Skin of body (tissue), 3 donors: ENCODE measurements at places on chromosomes 4 and X. TPM values are rescaled to one million over a fixed set of nuclear protein-coding genes. Genes with fewer than 3 reads are reported as not detected.

GRCh38 chr4:6332042-6332668 is 62.5 kb downstream of the WFS1 start:
- no peak for DNase-seq

The PDLIM3 gene
- total RNA-seq = 52.5 TPM

GRCh38 chr4:98565681-98566301 is 92.6 kb downstream of the TSPAN5 start:
- peak; percentile 66 for DNase-seq

GRCh38 chr4:40710484-40711254 is 39.1 kb upstream of the NSUN7 start:
- DNase-seq = no peak

The RHOH gene
- 1.7 TPM for total RNA-seq

The TCEAL9 gene
- 81.3 TPM for total RNA-seq

The MAGEA3 gene
- total RNA-seq = not detected

GRCh38 chrX:132031867-132032266 is 8.8 kb downstream of the STK26 start:
- DNase-seq = no peak

The NOX1 gene
- not detected for total RNA-seq

- DNase-seq = no peak
Observed at GRCh38 chr4:53512608-53513007, 78.7 kb downstream of the LNX1 start.

The MAGEB16 gene
- not detected for total RNA-seq

DNA sequence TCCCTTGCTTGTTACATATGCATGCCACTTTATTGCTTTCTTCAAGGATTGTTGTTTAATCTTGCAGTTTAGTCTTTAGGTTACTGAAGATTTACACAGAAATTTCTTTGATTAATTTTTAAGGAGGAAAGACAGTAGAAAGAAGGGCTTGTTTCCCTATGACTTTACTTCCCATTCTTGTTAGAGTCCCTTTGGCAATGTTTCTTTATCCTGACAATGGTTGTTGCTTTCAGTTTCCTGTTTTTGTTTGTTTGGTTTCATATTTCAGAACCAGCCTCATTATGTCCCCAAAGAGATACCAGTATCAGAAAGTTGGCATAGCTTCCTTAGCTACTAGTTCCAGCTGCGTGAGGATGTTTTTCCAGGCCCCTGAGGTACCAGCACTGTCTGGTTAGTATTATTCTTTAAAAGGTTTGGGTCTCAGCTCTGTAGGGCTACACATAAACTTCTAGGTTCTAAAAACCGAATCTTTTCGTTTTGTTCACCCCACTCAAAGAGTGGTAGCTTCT is 61.3 kb upstream of the UNC5C start:
- DNase-seq = no peak

GRCh38 chr4:147479376-147479775 is 1.5 kb upstream of the EDNRA start:
- no peak for DNase-seq

The HDX gene
- total RNA-seq = 6.4 TPM

- DNase-seq = no peak
Observed at GRCh38 chr4:163562496-163562895, 68.0 kb downstream of the TMA16 start.

DNA sequence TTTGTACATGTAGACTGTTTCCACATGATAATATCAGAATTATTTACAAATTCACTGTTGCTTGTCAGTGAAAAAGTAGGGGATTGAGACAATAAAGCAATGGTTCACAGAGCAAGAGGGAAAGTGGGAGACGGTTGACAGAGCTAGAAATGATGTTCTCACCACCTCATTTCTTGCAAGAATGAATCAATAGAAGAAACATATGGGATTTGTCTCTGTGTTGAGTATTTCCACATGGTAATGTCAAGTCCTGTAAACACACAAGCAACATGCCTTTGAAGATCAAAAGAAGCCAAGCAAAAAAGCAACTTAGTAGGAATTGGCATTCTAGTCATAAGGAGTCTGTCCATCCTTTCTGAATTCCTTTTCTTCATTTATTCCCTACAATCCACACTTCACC is 1806.6 kb upstream of the AGA start:
- no peak for DNase-seq

DNA sequence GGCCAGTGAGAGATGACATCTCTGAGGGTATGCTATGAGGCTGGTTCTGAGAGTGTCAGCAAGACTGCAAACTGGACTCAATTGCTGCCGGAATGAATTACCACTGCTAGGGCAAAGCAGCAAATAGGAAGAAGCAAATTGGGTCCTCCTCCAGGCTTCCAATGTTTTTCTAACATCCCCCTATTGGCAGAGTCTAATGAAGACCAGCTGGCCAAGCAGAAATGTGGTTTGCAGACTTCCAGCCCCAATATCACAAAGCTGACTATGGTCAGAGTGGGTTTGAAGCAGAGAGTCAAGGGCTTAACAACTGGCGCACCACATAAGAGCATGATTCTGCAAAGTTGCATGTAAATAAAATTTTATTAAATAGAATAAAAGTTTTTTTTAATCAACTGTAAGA is 225.4 kb upstream of the GLRA2 start:
- no peak for DNase-seq

The MTNR1A gene
- 0.20 TPM for total RNA-seq

DNA sequence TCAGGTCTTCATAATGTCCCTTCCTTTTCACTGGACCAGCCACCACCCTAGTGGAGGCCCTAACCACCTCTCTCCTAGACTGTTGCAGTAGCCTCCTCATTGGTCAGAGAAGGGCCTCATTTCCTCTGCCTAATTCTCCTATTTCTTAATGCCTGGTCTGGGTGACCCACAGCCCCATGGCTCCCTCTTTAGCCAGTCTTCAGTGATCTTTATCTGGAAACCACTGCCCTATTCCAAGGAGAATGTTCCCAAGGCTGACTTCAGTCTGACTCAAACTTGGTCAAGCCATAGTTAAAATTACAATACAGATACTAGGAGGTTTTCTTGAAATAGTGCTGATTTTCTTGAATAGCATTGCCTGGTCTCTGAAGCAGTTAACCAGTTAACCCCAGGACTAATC is 53.6 kb upstream of the PRPS1 start:
- no peak for DNase-seq

The SRPX2 gene
- 11.2 TPM for total RNA-seq

GRCh38 chrX:101999644-102000539 is 68.1 kb upstream of the ZMAT1 start:
- DNase-seq = no peak

- DNase-seq = peak; percentile 48
Observed at GRCh38 chr4:53906606-53907190, 157.7 kb downstream of the CHIC2 start.

The CENPU gene
- total RNA-seq = 16.8 TPM

GRCh38 chrX:14932136-14932535 is 58.9 kb downstream of the MOSPD2 start:
- no peak for DNase-seq

DNA sequence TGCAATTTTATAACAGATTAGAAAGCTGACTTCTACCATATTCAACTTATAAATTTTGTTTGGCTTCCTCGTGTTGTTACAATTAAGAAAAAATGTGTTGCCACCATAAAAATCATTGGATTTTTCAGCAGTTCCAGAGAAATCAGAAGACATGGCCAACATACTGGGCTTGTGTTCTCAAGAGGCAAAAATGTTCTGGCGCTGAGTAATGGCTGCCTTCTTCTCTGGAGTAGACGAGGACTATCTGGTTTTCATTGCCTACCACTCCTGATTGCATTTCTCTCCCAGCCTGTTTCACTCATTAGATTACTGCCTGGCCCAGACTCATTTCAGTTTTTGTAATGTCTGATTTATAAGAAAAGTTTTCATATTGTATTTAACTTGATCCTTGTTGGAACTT is 122.3 kb downstream of the ARHGAP10 start:
- DNase-seq = no peak

DNA sequence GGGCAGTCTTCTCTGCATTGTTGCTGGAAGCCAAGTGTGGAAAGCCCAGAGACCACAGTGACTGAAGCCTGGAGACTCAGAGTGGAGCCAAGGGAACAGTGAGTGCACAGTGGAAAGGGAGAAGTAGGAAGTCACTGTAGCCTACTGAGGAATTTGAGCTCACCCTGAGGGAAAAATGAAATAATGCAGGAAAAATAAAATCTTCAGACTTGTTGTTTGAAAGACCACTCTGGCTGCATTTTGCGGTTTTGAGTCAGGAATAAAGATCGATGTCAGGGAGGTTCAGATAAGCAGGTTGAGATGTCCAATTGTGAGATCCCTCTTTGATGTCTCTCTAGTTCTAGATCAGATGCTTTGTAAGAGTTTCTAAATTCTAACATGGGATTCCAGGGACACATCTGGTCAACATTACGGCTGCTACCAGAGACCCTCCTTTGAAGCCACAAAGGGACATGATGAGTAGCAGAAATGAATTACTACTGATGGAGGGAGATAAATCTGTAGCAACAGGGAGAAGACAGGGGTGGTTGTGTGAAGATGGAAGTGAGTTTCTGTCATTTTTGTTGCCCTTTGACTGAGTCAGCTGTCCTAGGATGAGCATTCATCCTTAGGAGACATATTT is 8.4 kb downstream of the ADH4 start:
- no peak for DNase-seq

The CABS1 gene
- not detected for total RNA-seq

- no peak for DNase-seq
Observed at GRCh38 chr4:26135331-26135730, 185.5 kb upstream of the RBPJ start.

DNA sequence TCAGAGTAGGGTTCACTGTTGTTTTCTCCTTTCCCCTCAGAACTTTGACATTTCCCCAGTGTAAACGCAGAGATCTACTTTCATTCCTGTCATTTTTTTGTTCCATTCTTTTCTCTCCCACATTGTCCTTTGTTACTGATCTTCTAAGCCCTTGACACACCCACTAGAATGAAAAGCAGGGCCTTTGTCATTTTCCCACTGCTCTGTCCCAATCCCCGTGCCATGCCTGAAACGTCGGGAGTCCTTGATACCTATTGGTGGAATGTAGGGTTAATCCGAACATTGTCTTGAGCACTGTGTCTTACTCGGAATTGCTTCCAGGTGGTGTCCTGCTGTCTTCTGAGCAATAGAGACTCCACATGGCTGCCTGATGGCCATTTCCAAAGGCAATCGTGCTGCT is 887.1 kb upstream of the FRG1 start:
- no peak for DNase-seq

GRCh38 chr4:184895012-184895695 is 69.4 kb upstream of the ACSL1 start:
- no peak for DNase-seq

The CYP4V2 gene
- total RNA-seq = 11.6 TPM

- no peak for DNase-seq
Observed at GRCh38 chr4:186699881-186700397, 23.7 kb downstream of the FAT1 start.

DNA sequence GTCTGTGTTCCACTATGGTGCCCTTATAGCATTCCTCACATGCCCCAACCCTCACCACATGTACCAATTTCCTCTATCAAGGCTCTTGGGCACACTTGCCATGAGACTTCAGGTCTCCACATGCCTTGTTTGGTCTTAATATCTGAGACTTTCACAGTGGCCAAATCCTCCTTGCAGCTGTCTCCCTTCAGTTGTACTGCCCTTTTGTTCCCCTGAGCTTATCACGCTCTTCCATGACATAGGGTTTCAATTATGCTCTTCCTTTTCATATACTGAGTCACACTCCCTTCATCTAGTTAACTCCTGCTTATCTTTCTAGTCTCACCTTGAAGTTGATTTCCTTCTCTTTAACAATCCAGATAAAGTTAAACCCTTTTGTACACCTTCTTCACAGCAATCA is 212.9 kb downstream of the PDHA2 start:
- no peak for DNase-seq

The C4orf36 gene
- total RNA-seq = 1.9 TPM

The KLF3 gene
- 48.2 TPM for total RNA-seq

DNA sequence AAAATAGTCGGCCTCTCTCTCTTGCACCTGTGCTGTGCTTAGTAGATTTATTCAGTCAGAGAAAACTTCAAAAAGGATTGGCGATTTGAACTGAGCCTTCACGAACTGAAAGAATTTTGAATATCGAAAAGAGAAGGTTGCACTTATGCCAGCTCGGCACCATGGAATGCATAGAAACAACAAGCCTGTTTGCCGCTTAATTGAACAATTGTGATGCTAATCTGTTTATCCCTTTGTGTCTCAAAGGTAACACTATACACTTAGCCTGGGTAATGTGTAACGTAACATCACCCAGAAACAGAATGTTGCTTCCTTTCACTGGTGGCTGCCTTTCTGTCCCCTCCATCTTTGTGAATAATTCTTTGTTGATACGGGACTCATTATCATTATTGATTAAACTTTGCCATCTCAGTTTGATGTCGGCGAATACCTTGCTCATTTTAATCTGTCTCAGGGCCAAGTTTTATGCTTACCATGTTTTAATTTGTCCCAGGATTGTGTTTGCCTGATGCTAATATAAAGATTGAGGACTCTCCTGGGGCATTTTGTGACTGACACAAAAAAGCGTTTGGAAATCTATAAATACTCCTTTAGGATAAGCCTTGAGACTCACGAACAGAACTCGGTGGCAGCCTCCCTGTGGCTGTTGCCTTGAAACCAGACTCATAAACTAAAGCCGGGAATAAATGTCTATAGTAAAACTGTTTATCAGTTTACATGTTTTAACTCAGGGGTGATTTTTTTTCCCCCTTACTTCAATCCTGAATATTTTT is 400.5 kb downstream of the RAPGEF2 start:
- no peak for DNase-seq

The ERVMER34-1 gene
- 0.69 TPM for total RNA-seq

The TEX13C gene
- total RNA-seq = not detected

The RCHY1 gene
- 39.3 TPM for total RNA-seq

GRCh38 chr4:17189401-17189720 is 290.9 kb upstream of the LDB2 start:
- DNase-seq = peak; percentile 88

DNA sequence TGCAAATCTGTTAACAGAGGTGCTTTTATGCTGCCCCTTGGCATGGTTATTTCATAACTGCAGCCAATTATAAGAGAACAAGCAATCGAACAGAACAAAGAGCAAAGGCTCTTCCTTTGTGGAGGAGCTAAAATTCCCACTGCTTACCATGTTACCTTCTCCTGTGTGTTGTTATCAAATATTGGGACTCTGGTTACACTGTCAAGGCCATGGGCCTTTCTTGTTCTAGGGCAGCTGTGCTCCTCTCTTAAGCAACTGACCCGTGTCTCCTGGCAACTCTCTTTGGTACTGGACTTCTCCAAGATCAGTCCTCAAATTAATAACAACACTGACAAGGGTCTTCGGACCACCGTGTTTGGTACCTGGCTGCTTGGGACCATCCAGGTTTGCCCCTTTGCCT is 12.1 kb upstream of the OPN1LW start:
- DNase-seq = no peak

- DNase-seq = peak; percentile 44
Observed at GRCh38 chr4:93199492-93199891, 629.1 kb upstream of the ATOH1 start.

GRCh38 chr4:114980932-114981708 is 132.3 kb downstream of the NDST4 start:
- DNase-seq = peak; percentile 47
